Upper lobe of right lung (tissue), 1 donor: ENCODE measurements at places on chromosomes 2 and 18. TPM values are rescaled to one million over a fixed set of nuclear protein-coding genes. Genes with fewer than 3 reads are reported as not detected.

HOXD12 gene
- total RNA-seq: not detected

RTN4 gene
- total RNA-seq: 275 TPM

ALLC gene
- total RNA-seq: not detected

TUBB8B gene
- 0.38 TPM for total RNA-seq

BOLL gene
- not detected for total RNA-seq

TGFBRAP1 gene
- 22.9 TPM for total RNA-seq

MAPK4 gene
- total RNA-seq: 7.0 TPM

PDCD1 gene
- total RNA-seq: 1.8 TPM

C2orf78 gene
- total RNA-seq: not detected

ANKRD36C gene
- total RNA-seq: 24.3 TPM

KLHL41 gene
- 0.61 TPM for total RNA-seq

CGREF1 gene
- 0.43 TPM for total RNA-seq

GPR75 gene
- 2.5 TPM for total RNA-seq
